NCI-H187 treated with DMSO at 0.1 percent for 48 hours (cell line): ENCODE measurements at places on chromosomes 12 and 14.

GRCh38 chr12:127925971-127926370 is 341.0 kb upstream of the TMEM132C start:
- no peak for DNase-seq

DNA sequence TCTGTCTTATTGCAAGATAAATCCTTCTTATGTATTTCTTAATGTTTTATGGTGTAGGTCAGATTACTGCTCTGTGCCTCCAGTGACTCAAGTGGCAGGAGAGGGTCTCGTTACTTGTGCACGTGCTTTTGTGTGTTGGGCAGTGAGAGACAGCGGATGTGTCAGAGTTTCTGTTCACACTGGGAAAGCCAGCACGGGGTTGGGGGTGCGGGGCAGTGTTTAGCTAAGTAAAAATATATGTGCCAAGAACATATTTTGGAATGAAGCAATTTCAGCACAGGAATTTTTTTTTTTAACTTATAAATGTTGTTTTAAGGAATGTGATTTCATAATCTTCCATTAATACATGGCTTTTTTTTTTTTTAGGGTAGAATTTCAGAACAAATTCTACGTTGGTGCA is 4.5 kb upstream of the DNAH10 start:
- no peak for DNase-seq

GRCh38 chr14:87785897-87786296 is 207.1 kb downstream of the GALC start:
- no peak for DNase-seq

GRCh38 chr12:13085968-13086686 is 17.3 kb downstream of the GSG1 start:
- DNase-seq, result no peak

GRCh38 chr12:81957631-81958030 is 198.5 kb upstream of the PPFIA2 start:
- no peak for DNase-seq

DNA sequence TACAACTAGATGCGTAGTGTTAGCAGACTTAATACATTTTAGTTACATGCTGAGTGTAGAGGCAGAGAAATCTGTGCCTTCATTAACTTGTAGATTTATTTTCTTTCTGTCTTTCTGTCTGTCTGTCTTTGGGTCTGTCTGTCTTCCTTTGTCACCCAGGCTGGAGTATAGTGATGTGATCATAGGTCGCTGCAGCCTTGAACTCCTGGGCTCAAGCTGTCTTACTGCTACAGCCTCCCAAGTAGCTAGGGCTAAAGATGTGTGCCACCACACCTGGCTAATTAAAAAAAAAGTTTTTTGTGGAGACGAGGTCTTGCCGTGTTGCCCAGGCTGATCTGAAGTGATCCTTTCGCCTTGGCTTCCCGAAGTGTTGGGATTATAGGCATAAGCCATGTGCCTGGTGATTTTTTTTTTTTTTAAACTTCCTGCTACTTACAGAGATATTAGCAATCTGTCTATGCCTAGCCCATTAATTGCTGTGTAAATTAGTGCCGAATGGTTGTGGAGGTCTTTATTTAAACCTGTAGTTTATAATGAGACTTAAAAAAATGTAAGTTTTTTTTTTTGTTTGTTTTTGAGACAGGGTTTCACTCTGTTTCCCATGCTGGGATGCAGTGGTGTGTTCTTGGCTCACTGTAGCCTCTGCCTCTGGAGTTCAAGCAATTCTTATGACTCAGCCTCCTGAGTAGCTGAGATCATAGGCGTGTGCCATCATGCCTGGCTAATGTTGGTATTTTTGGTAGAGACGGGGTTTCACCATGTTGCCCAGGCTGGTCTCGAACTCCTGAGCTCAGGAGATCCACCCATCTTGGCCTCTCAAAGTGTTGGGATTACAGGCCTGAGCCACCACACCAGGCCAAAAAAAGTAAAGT is 22.8 kb downstream of the ERC1 start:
- DNase-seq, result no peak

DNA sequence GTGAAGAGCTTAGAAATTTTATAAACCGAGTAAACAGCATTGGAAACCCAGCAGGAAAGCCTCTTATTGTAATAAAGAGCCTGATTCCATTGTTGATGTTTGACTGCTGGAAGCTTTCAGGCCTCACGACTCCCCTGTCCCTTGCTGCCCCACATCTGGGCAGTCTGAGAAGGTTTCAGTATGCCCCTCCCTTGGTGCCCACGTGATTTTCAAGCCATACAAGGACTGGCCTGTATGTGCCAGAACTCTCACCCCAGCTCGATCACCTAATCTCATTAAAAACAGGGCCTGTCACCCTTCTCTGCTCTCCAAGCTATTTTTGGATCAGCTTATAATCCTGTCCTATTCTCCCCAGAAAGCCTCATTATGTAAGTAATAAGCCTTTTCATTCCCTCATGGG is 7.5 kb upstream of the PYROXD1 start:
- no peak for DNase-seq

- no peak for DNase-seq
Measured at GRCh38 chr12:121719926-121720414, 7.4 kb downstream of the TMEM120B start.

DNA sequence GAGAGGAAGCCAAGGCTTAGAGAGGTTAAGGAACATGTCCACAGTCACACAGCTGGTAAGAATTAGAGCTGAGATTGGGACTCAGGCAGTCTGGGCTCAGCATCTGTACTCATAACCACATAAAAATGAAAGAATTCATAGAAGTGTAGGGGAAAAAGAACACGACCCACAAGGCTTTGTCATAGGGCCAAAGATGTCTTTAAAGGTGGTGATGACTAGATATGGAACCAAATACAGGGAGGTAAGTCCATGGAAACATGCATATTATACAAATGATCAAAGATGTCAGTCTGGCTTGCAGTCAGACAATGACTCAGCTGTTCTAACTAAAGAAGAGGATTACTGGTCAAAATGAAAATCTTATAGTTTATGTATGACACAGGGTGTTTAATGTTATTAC is 7.2 kb upstream of the SSPN start:
- no peak for DNase-seq

DNA sequence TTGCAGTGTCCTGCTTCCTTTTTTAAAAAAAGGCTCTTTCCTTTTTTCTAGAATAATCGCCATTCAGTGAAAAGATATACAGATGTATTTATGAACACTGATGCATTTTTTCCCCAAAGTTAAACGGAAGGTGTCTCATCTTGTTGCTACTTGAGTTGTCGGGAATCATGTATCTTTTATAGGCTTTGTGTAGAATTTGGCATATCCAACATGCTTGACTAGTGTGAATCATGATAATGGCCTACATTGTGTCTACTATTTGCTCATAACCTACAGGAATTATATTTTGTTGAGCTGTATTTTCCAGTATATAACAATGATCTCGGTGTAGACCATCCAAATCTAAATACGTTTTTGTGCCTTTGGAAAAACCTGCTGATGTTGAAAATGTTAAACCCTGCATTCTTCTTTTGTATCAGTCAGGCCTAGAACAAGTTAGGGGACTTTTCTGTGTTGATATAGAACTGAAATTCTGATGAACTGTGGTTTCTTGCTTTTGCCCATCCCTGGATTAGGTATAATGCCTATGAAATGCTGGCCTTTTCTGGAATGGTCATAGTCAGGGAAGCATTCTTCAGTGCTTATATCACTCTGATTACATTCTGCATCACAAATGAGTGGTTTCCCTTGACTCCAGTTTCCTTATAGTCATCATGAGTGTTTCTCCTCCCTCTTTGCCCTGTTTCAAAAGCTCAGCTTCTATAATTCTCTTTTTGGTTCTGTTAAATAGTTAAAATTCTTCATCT is 10.8 kb downstream of the BMAL2 start:
- no peak for DNase-seq

- no peak for DNase-seq
Measured at GRCh38 chr12:30911207-30911606, 15.3 kb upstream of the TSPAN11 start.

GRCh38 chr12:104219908-104220404 is 4.4 kb downstream of the TXNRD1 start:
- DNase-seq, result no peak

DNA sequence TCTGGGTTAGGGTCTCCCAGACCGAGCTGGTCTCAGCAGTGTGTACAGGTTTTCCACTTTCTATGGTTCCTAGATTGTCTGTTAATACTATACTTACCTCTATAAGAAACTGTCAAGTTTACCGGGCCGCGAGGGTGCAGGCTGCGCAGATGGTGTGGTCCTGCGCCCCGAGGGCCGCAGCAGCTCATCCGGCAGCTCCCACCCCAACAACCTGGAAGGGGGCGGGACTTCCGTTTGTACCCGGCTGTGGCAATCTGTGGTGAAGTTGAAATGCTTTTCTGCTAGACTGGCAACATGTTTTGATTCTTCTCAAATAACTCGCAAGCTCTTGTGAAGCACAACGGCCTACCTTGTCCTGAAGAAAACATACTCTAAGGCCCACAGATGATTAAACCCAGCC is at the start of gene CLEC9A:
Gene CLEC9A (plus strand): TSS at position 237 of the 400 bp plus-strand sequence. CDS start 22,006 bp downstream, outside the sequence.
- DNase-seq, result no peak

- no peak for DNase-seq
Measured at GRCh38 chr12:39905152-39905551, 200.7 kb downstream of the SLC2A13 start.

GRCh38 chr12:22287776-22288621 is 46.5 kb downstream of the ST8SIA1 start:
- no peak for DNase-seq
